Hepatocyte (in vitro differentiated cells): ENCODE measurements at places on chromosomes 5 and 9.
A peak's percentile ranks its signal among the peaks of the same experiment; 100 is the strongest.

DNA sequence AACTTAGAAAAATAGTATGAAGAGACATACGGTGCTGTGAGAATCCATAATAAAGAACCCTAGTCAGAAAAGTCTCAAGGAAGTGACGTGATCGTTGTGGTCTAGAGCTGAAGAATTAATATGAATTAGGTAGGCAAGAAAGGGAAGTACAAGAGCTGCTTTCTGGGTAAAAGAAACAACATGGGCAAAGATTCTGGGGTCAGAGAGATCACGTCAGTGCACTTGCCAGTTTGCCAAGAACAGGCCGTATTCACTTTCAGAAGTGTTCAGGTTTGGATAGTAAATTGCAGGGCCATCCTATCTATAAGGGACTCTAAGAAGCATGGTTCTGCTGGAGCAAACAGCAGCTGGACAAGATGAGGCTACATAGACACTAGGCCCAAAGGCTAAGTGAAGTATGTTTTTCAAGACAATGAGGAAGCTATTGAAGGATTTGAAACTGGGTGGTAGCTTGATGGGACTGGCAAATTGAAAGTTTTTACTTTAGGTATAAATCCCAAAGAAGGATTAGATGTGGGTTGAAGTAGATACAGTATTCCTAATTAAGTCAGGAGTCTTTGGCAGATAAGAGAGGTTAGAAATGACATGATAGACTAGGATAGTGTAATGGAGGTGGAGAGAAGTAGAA, 4.8 kb upstream of the CHD1 start:
- DNase-seq, result no peak

DNA sequence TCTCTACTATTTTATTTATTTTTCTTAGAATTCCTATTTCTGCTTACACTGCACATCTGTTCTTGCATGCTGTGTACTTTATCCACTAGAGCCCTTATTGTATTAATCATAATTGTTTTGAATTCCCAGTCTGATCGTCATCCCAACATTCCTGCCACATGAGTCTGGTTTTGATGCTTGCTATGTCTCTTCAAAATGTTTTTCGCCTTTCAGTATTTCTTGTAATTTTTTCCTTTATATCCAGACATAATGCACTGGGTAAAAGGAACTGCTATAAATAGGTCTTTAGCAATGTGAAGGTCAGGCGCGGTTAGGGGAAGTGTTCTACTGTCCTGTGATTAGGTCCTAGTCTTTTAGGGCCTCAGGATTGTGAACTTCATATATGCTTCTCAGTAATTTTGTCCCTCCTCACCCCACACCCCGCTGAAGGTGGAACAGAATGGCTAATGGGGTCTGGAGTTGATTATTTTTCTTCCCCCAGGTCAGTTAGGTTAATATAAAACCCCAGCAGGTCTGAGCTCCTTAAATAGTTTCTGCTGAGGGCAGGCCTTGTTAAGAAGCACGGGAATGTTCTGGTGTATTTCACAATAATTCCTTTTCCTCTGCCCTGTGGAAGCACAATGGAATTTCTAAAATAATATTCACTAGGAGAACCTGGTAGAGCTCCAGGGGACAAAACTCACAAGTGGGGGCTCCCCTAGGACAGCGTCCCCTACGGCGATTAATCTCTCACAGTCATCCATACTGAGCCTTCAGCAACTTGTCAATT, 146.6 kb upstream of the TUT7 start:
- DNase-seq, result no peak

GRCh38 chr9:104745852-104746251, 1.6 kb upstream of the NIPSNAP3A start:
- no peak for DNase-seq

DNA sequence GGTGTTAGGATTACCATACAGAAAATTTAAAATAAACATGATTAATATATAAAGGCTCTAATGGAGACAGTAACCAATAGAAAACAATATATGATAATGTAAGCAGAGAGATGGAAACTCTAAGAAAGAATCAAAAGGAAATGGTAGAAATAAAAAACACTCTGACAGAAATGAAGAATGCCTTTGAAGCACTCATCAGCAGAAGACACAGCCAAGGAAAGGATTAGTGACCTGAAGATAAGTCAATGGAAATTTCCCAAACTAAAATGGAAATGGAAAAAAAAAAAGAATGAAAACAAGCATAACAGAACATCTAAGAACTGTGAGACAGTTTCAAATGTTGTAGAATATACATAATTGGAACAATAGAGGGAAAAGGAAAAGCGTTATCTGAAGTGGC, 302.6 kb downstream of the DRD1 start:
- DNase-seq, result no peak

DNA sequence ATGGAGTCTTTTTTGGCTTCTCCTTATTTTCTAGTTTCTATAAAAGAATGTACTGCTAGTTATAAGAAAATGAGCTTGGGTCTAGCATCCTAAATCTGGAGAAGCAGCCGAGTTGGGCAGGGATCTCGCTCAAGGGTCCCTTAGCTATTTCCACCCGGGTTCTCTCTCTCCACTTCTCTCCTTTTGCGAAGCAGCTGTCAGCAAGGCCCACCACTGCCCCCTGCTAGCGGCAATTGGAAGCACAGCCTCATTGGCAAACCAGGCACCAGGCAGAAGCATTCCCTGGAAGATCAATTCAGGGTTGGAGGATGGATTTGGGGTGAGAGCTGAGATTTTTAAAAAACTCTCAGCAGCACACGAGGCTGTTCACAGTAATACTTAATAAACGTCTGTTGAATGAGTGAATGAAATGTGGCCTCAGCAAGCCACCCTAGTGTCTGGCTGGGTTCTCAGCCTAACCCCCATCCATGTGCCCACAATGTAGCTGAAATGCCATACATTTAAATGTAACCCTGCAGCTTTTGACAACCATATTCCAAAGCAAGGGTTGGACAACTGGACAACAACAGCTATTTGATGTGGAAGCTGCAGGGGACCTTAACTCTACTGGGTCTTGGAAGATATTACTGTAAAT, 34.6 kb upstream of the TNIP1 start:
- DNase-seq, result peak; percentile 77

GRCh38 chr5:34791761-34792244, 47.2 kb upstream of the TTC23L start:
- DNase-seq, result peak; percentile 47

DNA sequence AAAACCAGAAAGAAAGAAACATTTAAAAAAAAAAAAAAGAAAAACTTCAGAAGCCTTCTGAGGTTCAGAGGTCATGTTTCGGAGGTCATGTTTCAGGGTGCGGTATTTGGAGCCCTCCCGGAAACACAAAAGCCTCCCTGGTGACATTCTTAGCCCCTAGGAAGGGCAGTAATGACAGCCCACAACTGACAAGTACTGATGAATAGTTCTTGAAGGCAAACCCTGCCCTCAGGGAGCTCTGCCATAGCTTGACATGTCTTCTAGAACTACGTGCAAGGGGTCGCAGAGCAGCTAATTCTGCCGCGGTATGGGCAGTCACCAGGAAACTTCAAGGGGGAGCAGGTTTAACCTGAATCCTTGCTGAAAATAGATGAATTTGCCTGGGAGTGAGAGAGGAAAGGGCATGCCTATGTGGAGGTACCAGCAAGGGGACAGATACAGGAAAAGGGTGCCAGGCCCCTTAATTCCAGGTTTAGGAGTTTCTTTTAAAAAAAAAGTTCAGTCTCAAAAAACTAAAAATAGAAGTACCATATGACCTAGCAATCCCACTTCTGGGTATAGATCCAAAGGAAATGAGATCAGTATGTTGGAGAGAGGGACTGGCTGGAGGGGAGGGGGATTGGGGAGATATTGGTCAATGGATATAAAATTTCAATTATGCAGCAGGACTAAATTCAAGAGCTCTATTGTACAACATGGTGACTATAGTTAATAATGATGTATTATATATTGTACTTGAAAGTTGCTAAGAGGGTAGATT, 98.4 kb downstream of the C9orf152 start:
- no peak for DNase-seq

- no peak for DNase-seq
These were observed 24.6 kb downstream of the SH3RF2 start for GRCh38 chr5:145960848-145961600.

- DNase-seq, result no peak
These were observed 309.8 kb downstream of the TRPM3 start for GRCh38 chr9:70811638-70812037.
